ENCODE measurements at places on chromosomes 3 and 15.

DNA sequence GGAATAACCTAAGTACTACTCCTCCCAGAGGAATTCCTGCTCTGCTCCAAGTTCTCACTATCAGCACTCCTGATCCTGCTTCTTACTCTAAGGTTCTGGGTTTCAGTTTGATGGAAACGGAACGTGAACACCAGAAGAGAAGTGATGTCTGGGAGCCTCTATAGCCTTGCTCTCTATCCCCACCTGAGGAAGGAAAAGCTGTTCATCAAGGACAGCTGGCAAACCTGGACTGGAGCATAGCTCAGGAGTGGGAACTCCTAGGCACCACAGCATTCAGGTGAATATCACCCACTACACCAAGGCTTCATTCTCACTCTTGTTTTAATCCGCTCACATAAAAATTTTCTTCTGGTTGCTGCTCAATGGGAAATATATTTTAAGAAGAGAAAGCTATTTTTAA is 13.0 kb upstream of the CADPS start:
- no peak for DNase-seq

- DNase-seq = no peak
Measured at GRCh38 chr3:115578331-115578730, 45.0 kb upstream of the GAP43 start.

DNA sequence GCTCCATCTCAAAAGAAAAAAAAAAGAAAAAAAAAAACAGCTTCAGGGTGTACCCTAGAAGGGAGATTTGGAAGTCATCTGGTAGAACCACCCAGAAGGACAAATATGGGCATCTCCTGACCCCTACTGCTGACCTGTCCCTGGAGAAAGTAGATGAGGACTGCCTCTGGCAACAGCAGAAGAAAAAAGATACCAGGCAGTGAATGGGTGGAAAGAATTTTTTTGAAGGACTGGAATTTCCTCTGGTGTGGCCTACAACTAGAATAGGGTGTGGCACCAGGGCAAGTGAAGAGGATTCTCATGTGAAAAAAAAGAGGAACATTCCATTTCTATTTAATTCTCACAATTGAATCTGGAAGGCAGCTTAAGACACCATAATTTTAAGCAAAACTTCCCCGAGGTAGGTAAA is 3.1 kb downstream of the ANXA2 start:
- no peak for DNase-seq

DNA sequence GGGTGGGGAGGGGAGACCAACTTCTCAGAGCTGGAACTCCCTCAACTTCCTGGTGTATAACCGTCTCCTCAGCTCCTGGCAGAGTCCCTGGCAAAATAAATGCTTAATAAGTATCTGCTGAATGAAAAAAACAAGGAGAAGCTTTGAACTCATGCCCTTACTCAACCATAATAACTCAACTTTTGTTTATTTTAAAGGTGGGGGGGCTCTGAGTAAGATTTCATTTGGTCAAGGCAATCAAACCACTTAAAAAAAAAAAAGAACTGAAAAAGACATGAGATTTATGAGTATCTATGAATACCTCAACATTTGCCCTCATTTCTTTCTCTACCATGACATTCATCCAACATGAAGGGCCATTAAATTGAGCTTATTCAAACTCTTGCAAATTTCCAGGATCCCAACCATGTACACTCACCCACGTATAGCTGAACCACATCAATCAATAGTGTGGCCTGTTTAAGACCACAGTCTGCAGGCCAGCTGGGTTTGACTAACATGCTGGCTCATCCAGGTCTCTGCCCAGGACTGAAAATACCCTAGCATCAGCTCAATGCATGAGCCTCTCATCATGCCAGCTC is 157.9 kb downstream of the FOXP1 start:
- DNase-seq = no peak

- DNase-seq = peak; percentile 13
Measured at GRCh38 chr3:23105048-23105447, 98.1 kb upstream of the UBE2E2 start.

DNA sequence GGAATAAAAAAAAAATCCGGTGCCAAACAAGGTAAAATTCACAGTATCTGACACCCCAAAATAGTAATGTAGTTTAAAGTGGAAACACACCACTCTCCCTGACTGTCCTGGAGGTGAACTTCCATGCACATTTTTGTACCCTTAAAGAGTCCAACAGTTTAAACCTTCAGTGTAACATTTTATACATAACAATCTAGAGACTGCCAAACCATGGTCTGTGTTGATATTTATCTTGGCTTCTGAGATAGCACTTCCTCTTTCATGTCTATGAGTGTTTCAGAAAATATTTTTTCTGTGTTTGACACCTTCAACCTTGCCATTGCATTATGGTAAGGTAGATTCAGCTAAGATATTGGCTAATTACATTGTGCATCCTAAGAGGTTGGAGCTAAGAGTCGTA is 13.9 kb downstream of the TMEM45A start:
- DNase-seq = no peak

GRCh38 chr3:30682434-30683155 is 76.2 kb downstream of the TGFBR2 start:
- DNase-seq = no peak

DNA sequence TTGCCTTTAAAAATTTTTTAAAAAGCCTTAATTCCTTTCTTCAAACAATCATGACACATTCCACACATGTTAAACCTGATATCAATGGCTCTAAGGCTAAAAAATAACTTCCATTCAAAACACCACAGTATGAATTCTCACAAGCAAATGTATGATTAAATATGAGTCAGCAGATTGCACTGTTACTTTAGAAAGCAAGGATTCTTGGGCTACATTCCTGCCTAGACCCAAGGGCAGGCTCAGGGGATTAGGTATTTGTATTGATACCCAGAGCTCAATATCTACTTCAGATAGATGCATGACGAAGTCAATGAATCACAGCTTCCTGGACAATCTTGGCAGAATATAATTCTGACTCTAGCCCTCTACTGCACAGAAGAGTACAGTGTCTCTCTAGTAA is 65.7 kb downstream of the RARB start:
- DNase-seq = no peak

- no peak for DNase-seq
Measured at GRCh38 chr3:192897005-192897404, 20.7 kb downstream of the MB21D2 start.

DNA sequence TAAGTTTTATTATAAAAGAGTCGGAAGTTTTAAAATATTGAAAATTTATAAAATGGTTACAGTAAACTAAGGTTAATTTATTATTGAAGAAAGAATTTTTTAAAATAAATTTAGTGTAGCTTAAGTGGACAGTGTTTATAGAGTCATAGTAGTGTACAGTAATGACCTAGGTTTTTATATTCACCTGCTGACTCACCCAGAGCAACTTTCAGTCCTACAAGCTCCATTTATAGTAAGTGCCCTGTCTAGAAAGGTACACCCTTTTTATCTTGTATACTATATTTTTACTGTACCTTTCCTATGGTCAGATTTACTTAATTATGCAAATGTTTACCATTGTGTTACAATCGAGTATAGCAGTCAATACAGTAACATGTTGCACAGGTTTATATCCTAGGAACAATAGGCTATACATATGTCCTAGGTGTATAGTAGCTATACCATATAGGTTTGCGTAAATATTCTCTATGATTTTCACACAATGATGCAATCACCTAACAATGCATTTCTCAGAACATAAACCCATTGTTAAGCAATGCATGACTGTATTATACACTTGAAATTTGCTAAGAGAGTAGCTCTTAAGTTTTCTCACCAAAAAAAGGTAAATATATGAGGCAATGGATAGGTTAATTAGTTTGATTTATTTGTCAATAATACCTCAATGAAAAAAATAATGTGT is 106.9 kb upstream of the CD96 start:
- DNase-seq = no peak

- no peak for DNase-seq
Measured at GRCh38 chr3:48222616-48223513, at the start of gene CAMP. Gene CAMP (plus strand): TSS chr3:48223495. CDS start chr3:48223512, 17 bp downstream.

DNA sequence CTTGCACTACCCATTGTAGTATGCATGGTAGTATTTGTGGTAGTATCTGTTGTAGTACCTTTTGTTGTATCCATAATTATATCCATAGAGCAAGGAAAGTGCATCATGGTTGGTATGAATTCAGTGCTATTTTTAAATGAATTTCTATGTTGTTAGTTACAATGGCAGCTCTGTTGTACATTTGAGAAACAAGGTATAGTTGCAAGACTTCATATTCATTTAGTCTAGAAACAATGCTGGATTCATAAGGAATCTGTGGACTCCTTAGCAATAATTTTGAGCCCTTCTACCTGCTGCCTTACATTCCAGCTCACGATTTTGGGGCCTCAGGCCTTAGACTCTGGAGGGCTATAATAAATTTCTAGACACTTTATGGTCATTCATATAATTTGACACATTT is 141.8 kb downstream of the FAM43A start:
- no peak for DNase-seq
